Dermis microvascular lymphatic vessel endothelial cell (primary cell): ENCODE measurements at places on chromosomes 6 and 20.

- DNase-seq, result no peak
These were observed 65.0 kb upstream of the CD93 start for GRCh38 chr20:23151008-23151703.

GRCh38 chr6:21468461-21468860 is 125.1 kb upstream of the SOX4 start:
- no peak for DNase-seq

- DNase-seq, result no peak
These were observed 3.1 kb upstream of the LAMA5 start for GRCh38 chr20:62370115-62370806.

- no peak for DNase-seq
These were observed 761 bp upstream of the NR2E1 start for GRCh38 chr6:108164815-108165706.

DNA sequence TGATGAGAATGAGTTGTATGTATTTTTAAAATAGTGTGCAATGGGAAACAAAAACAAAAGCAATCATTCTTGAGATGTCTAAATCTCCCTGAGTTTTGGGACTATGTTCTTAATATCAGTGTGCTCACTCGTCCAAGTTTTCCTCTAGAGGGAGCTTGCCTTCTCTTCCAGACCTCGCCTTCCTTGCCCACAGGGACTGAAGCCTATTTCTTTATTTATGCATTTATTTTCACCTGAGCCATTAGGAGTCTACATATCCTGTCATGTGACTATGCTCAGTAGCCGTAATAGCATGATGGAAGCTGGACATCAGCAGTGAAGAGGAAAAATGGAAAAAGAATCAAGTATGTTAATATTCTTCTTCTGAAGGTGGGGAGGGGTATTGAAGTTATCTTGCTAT is 131.2 kb downstream of the SH3BGRL2 start:
- DNase-seq, result peak; percentile 21

DNA sequence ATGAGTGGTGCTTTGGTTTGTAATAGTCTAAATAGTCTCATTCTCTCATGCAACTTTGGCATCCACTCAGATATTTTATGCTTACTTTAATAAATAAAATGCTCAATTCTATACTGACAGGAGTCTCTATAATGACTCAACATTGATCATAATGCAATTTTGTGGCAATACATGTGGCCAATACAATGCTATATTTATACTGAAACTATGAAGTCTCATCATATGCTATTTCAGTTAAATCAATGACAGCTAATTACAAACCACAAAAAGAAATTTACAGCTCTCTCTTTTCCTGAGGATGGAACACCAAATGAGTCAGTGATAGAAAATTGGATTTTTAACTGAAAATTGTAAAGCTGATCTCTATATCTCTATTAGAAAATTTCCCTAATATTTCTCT is 77.1 kb downstream of the WASF1 start:
- no peak for DNase-seq

- no peak for DNase-seq
These were observed 452.5 kb downstream of the CDH26 start for GRCh38 chr20:60410618-60411264.

- DNase-seq, result no peak
These were observed 59.8 kb downstream of the CDH4 start for GRCh38 chr20:61311656-61312387.

DNA sequence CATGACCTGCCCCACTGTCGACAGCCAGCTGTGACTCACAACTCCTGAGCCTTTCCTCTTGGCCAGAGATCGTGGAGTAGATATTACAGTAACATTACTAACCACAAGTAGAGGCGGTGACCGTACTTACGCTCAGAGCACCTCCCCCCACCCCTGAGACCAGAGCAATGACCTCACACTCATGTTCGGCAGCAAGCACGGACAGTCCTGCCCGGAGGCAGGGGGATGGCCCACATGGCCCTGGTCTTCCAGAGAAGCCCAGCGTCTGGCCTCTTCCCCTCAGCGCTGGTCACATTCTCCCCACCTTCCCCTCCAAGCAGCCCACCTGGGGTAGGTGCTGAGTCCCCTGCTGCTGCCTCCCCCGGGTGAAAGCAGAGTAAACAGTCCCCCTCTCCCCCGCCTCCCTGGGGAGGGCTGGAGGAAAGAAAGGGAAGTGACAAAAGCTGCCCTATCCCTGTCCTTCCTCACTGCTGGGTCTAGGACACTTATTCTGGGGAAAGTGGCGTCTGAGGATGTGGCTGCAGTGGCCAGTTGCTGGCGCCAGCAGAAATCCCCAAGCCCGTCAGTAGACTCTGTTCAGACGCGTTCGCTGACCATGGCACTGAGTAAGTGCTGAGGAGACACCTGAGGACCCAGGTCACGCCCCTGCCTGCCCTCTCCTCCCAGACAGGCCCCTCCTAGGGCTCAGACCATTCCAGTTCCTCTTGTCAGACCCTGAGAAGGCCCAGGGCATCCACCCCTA is 68.5 kb downstream of the MRPL14 start:
- peak; percentile 98 for DNase-seq
